NCI-H1694 (cell line): ENCODE measurements at places on chromosomes 3 and 15.

DNA sequence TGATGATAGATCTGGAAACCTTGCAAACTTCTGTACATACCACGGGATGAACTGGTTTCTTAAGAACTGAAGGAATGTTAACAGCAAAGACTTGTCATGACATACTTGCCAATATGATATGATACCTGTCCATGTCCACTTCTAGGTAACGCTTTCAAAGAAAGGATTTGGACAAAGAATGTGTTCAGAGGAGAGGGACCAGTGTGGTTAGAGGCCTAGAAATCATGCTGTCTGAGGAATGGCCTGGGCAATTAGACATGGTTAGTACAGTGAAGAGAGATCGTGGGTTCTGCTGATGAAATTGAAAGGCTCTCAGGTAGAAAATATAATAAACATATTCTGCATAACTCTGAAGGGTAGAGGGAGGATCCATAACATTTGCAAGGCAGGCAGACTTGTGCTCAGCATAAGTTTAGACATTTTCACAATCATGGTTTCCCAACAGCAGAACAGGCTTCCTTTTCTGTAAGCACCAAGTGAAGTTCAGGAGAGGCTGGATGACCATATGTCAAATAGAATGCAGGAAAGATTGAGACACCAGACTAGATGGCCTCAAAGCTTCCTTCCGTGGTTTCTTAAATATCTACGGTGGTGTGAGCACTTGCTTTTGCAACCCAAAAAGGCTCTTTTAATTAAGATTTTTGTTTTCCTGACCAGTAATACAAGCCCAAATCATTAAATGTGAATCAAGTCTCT is 39.9 kb downstream of the TGFBR2 start:
- DNase-seq: no peak

DNA sequence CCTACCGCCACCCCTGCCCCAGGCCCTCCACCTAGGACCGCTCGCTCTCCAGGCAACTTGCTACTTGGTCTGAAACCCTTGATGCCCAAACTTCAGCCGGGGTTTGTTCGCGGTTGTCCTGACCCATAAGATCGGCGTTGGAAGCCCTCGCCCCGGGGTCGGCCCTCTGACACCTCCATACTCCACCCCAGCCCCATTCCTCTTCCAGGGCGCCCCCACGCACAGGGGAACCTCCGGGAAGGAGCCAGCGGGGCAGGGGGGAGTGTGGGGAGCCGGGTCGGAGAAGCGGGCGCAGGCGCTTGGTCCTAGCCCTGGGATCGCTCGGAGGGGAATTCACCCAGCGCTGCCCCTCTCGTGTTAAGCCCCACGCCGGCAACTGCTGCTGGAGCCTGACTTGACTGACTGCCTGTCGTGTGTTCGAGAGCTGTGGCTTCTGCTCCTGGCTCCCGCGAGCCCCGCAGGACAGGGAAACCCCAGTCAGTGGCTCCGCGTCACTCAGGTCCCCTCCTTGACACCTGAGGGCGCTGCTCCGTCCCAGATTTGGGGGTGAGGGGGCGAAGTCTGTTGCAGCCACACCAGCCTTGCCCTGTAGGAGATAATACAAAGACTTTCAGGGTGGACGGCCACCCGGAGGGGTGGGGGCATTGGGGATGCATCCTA is 675 bp downstream of the RYR3 start:
- DNase-seq: no peak

GRCh38 chr3:155070932-155071387 is 9.2 kb upstream of the MME start:
- DNase-seq: no peak

DNA sequence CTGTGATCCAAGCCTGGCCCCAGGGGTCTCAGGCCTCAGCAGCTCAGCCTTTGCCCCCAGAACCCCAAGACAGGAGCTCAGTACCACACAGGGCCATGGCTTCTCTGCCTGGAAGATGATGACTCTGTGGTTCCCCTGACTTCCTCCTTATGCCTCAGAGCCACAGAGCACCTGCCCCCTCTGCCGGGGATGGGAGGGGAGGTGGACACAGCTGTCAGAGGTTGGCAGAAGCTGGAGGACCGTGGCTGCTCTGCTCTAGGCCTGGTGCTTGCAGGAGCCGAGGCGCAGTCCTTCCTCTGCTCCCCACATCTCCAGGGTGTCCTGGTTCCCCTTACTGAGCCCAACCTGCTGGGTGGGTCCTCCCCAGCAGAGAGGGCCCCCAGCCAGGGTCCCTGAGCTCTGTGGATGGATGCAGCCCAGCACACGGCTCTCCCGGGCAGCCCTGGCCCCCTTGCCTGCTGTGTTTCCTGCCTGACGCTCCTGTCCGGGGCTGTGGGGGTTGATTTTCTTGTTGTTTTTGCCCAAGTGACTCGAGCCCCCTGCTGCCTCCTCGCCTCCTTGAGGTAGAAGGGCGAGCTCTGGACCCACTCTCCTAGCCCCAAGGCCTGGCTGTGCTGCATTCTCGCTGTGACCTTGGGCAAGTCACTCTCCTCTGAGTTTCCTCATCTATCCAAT is 36.6 kb downstream of the PSTPIP1 start:
- peak; percentile 24 for DNase-seq

- no peak for DNase-seq
Measured at GRCh38 chr3:50300681-50301254, 1.6 kb upstream of the HYAL3 start.

GRCh38 chr3:164408326-164408725 is 670.0 kb downstream of the SI start:
- no peak for DNase-seq

GRCh38 chr3:106086038-106086437 is 217.2 kb upstream of the CBLB start:
- DNase-seq: no peak

DNA sequence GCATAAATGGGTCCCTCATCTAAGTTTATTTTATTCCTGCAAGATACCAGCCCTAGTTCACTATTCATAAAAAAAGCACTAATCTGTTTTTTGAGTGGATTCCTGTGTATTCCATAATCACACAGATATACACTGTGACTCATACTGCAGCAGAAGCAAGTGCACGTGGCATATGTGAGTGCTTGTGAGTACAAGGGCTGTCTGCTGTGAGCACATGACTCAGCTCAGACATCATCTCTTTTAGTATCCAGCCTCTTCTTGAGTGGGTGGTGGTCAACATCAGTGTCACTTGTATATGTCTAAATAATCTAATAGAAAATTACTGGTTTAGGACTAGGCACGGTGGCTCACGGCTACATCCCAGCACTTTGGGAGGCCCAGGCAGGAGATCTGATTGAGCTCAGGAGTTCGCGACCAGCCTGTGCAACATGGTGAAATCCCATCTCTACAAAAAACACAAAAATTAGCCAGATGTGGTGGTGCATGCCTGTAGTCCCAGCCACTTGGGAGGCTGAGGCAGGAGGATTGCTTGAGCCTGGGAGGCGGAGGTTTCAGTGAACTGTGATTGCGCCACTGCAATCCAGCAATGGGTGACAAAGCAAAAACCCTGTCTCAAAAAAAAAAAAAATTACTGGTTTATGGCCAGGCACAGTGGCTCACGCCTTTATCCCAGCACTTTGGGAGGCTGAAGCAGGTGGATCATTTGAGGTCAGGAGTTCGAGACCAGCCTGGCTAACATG is 49.8 kb downstream of the NIPA2 start:
- no peak for DNase-seq
